Motor neuron (in vitro differentiated cells): ENCODE measurements at places on chromosomes 4 and X. TPM values are rescaled to one million over a fixed set of nuclear protein-coding genes. Genes with fewer than 3 reads are reported as not detected.

Gene ITGB1BP2
- 1.5 and 2.1 TPM in 2 replicates for total RNA-seq

Gene CBR4
- 24.3 and 28.1 TPM in 2 replicates for total RNA-seq

Gene PASD1
- total RNA-seq = not detected in 2 replicates

Gene CFAP99
- total RNA-seq = 0.18 and 0.41 TPM in 2 replicates

Gene BEX5
- 1.7 and 3.6 TPM in 2 replicates for total RNA-seq

Gene FMR1NB
- total RNA-seq = not detected in 2 replicates

Gene CCKAR
- total RNA-seq = 0.30 and 0.93 TPM in 2 replicates

Gene CT45A3
- not detected in 2 replicates for total RNA-seq

Gene SLC6A14
- total RNA-seq = 0.05 and 0.16 TPM in 2 replicates

Gene DDIT4L
- total RNA-seq = 2.4 and 4.0 TPM in 2 replicates

Gene SCARB2
- total RNA-seq = 112 and 114 TPM in 2 replicates

Gene FAM241A
- 1.9 and 2.3 TPM in 2 replicates for total RNA-seq

Gene ENOX2
- 19.6 and 28.7 TPM in 2 replicates for total RNA-seq

Gene FOXR2
- total RNA-seq = not detected in 2 replicates

Gene ADGRL3
- 16.9 and 32.2 TPM in 2 replicates for total RNA-seq

Gene SMR3B
- 0.32 TPM in 1 of 2 replicates, not detected in the other for total RNA-seq

- ATAC-seq = no peak
Observed at GRCh38 chrX:151516538-151517187, 46.8 kb upstream of the PASD1 start.

GRCh38 chr4:98093662-98094061, 49.6 kb downstream of the STPG2 start:
- no peak for ATAC-seq

GRCh38 chr4:8164687-8165086, 6.1 kb upstream of the ABLIM2 start:
- no peak for ATAC-seq

GRCh38 chr4:60241866-60242265, 958.3 kb upstream of the ADGRL3 start:
- peak; percentile 100 for ATAC-seq

DNA sequence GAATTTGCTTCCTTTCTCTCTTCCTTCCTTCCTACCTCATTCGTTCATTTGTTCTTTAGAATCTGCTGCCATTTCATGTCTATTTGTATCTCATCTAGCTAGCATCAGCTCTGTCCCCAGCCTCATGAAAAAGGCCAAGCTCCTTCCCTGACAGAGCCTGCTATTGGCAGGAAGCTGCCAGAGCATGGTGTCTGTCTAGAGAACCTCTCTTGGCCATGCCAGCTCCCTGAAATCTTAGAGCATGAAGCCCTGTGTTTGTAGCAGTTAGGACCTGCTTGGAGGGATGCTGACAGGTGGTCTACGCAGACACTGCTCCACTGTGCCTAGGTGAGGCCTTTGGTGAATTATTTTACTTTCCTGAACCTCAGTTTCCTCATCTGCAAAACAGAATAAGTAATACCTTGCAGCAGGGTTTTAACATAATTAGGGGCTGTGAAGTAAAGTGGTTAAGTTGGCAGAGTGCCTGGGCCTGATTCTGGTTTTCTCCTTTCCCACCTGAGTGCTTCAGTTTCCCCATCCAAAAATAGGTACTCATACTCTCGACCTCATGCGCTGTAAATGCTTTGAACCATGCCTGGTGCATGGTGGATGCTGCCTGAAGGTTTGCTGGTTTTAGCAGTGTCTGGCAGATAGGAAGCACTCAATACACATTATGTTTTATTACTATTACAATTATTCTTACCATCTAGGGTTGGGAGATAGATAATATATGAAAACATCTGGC, 4.7 kb downstream of the PTTG2 start:
- ATAC-seq = no peak

GRCh38 chr4:3720466-3720865, 45.7 kb upstream of the ADRA2C start:
- ATAC-seq = no peak

GRCh38 chrX:151505796-151506195, 57.7 kb upstream of the PASD1 start:
- peak; percentile 87 for ATAC-seq

DNA sequence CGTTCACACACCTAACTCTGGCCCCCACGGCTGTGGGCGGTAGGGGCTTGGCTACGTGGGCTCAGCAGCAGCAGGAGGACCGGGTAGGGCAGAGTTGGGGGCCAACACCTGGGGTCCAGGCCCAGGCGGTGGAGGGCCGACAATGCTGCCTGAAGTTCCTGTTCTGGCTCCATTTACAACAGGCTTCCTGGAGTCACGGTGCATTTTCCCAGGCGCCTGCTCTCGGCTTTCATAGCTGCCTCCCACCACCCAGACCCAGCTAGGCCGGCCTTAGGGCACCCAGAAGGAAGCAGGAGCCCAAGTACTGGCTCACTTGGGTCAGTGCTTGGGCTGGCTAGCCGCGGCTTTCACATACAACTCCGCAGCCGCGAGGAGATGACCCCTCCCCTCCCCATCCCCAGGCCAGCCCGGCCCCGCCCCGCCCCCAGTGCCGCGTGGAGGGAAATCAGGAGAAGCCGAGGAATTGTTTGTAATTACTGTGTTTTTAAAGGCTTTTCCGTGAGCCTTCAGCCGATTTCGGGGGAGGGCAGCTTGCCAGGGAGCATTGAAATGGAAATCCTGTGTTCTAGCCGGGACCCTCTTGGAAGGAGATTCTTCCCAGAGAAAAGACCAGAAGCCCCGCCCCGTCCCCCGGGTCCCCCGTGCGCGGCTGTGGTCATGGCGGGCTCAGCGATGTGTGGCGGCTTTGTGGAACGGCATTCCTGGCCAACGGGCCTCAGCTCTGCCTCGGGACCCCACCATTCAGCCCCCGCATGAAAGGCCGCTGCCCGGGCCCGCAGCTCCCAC, 28.5 kb downstream of the PJA1 start:
- peak; percentile 64 for ATAC-seq

- ATAC-seq = no peak
Observed at GRCh38 chrX:150940844-150941495, 42.2 kb upstream of the HMGB3 start.

DNA sequence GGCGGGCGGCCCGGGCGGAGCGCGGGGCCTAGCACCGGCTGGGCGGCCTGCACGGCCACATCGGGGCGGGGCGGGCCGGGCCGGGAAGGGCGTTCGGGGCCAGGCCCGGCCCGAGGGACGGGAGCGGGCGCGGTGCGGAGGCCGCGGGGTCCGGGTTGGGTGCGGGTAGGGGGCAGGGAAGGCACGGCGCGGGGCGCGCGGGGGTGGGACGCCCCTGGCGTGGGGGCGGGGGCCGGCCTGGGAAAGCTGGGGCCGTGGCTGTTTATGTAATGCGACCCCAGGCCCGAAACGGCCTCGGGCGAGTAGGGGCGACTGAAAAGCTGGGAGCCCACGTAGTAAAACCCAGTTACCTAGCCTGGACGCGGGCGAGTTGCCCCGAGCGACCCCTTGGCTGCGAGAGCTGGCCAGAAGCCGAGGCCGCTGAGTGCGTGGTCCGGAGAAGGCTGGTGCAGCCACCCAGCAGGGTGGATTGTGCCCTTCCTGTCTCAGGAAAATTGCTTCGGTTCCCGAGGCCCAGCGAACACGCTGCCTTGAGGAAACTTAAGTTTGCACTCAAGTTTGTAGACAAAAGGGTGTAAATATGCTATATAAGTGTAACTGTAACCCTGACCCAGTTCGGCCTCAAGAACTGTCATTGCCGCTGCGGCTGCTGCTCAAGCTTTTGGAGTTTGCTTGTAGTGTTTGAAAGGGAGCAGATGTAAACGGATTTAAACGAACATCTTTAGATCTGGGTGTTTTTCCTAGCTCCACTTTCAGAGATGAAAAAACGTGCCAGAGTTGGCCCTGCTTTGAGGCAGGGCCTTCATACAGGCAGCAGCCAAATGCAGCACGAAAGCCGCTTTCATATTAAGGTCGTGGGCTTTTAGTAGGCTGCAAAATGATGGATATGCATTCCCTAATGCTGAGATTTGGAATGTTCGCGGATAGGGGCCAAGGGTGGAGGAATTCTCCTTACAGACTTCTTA, 674 bp downstream of the SEC24B start:
- peak; percentile 71 for ATAC-seq

GRCh38 chr4:125517831-125518230, 203.1 kb downstream of the FAT4 start:
- no peak for ATAC-seq

GRCh38 chr4:67755974-67756373, 1.8 kb upstream of the GNRHR start:
- ATAC-seq = no peak

DNA sequence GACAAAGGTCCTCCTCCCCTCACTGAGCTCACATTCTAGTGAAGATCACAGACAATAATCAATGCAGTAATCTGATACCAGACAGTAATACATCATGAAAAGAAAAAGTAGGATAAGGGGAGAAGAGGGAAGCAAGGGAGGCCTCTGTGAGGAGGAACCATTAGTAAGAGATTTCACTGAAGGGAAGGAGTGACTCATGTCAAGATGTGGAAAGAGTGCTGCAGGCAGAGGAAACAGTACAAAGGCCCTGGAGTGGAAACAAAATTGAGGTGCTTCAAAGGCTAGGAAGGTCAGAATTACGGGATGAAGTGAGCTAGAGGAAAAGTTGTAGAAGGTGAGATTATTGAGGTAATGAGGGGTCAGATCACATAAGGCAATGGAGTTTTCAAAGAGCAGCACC, 38.1 kb downstream of the LAMTOR3 start:
- ATAC-seq = no peak

GRCh38 chr4:111847296-111848008, 297.8 kb upstream of the FAM241A start:
- peak; percentile 69 for ATAC-seq

GRCh38 chrX:27251369-27251768, 211.8 kb downstream of the PPP4R3C start:
- ATAC-seq = no peak

GRCh38 chrX:115214151-115214550, 19.7 kb downstream of the LRCH2 start:
- no peak for ATAC-seq

DNA sequence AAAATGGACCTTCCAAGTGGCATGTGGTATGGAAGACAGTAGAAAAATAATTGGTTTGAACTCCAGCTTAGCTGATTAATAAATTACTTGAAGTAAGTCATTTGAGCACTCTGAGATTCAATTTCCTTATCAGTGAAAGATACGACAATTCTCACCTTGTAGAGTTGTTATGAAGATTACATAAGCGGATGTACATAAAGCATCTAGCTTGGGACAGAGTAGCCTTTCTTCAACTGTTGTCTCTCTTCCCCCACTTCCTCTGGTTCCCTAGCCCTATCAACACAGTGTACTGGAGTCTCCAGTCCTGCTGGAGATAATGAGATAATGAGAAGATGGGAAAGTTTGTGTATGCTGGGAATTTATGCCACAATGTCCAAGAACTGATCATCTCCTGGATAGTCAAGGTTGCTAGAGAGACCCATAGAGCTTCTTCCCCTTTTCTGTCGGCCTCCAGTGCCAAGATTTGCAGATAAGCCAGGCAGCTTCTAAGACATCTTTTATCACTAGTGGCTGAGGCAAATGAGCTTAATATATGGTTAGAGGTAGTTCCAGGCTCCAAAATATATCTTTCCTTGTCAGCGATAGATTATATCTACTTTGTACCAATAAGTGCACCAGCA, 33.9 kb downstream of the VSIG4 start:
- ATAC-seq = no peak

DNA sequence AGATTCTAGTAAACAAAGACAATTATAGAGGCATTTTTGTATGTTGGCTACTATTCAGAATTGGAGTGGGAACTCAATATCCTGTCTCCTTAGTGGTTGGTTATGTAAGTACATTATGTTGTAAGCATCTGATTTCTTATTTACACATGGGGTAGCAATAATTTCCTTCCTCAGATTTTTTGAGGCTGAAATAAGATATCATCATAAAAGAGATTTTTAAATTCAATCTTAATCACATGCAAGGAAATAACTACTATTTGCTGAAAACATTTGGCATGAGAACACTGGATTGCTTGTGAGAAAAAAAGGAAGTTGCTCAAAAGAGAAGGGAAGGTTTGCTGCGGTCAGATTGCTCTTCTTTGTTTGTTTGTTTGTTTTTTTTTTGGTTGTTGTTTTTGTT, 437.7 kb upstream of the HS3ST1 start:
- no peak for ATAC-seq

- no peak for ATAC-seq
Observed at GRCh38 chr4:53559021-53559620, 32.2 kb downstream of the LNX1 start.

DNA sequence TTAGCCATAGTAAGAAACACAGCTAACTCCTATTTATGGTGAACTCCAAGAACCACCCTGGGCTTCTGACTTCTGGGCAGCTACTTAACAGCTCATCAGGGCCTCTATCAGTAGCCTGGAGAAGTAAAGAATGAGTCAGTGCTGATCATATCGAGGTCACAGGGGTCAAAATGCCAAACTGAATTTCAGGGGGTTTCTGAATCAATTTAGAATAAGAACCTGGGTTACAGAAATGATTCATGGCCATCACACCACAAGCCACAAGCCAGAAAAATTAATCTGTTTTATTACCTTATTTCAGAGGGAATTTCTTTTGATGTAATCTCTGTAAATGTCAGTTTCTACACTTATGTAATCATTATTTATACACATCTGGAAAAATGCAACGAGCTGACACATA, 64.4 kb downstream of the CHST7 start:
- ATAC-seq = peak; percentile 27

- ATAC-seq = peak; percentile 52
Observed at GRCh38 chr4:57424232-57424897, 314.2 kb upstream of the IGFBP7 start.

GRCh38 chrX:46812445-46812844, 24.4 kb upstream of the RP2 start:
- no peak for ATAC-seq

GRCh38 chrX:130082244-130083106, 27.8 kb downstream of the ELF4 start:
- peak; percentile 87 for ATAC-seq

- ATAC-seq = no peak
Observed at GRCh38 chr4:10108818-10109783, 7.5 kb downstream of the WDR1 start.

DNA sequence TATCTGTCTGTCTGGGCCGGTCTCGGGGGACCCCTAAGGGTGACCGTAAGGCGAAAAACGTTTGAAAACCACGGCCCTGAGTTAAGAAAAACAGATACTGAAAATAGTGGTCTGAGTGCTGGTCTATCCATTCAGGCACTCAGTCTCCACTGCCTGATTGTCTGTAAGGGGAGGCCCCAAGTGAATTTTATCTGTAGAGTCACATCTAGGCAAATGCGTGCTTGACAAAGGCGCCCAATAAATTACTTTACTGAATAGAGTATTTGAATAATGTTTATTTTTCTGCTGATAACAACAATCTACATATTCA, 465 bp downstream of the HNRNPH2 start:
- ATAC-seq = peak; percentile 4

- ATAC-seq = no peak
Observed at GRCh38 chr4:74996996-74997395, 64.1 kb downstream of the PARM1 start.

DNA sequence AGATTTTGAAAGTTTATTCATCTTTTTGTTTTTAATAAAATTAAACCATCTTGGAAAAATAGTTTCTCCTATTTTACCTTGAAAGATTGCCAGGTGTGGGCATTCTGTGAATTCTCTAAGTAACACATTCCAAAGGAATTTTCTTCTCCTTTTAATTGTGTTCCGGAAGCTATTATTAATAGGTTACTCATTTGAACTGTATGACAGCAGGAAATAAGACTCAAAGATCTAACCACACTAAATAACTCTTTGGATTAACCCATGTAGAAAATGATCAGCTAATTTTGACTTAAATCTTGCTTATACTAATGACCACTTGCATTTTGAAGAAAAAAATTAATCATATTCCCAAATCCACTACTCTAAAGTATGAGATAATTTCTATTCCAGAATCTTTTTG, 17.6 kb upstream of the CCNI start:
- no peak for ATAC-seq

- ATAC-seq = peak; percentile 70
Observed at GRCh38 chr4:138216272-138216867, 25.8 kb downstream of the SLC7A11 start.
